Heart right ventricle (tissue), 16 donors: ENCODE measurements at places on chromosomes 12 and 14. TPM values are rescaled to one million over a fixed set of nuclear protein-coding genes. Genes with fewer than 3 reads are reported as not detected.

DNA sequence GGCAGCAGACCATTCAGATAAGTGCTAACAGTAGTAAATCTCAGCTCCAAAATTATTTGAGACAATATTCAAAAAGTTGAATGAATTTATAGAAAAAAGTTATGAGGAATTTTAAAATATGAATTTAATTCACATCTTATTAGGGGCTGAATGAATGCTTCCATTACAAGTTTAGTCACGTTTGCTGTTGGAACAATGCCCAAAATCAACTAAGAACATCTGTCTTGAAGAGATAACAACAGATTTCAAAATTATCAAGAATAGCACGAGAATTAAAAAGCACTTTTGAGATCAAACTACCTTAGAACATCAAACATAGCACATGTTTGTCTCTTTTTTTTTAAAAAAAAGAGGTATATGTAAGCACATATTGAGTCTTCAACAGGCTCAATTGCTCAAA lies 115.4 kb upstream of the PPFIA2 start:
- no peak for DNase-seq

The LRFN5 gene
- total RNA-seq = 1.5 TPM

DNA sequence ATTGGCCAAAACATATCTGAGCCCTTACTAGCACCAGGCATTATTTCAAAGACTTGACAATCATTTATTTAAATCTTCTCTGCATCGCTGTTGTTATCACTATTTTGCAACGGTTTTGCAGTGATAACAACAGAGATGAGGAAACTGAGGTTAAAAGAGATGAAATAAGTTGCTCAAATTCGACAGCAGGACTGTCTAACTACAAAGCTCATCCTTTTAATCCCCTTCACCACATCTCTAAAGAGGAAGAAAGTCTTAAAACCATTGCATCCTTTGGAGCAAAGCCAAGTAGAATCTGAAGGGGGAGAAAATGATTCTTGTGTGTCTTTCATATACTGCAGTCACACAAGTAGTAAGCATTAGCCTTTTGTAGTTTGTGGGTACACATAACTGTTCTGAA lies 14.8 kb upstream of the ETNK1 start:
- no peak for DNase-seq

DNA sequence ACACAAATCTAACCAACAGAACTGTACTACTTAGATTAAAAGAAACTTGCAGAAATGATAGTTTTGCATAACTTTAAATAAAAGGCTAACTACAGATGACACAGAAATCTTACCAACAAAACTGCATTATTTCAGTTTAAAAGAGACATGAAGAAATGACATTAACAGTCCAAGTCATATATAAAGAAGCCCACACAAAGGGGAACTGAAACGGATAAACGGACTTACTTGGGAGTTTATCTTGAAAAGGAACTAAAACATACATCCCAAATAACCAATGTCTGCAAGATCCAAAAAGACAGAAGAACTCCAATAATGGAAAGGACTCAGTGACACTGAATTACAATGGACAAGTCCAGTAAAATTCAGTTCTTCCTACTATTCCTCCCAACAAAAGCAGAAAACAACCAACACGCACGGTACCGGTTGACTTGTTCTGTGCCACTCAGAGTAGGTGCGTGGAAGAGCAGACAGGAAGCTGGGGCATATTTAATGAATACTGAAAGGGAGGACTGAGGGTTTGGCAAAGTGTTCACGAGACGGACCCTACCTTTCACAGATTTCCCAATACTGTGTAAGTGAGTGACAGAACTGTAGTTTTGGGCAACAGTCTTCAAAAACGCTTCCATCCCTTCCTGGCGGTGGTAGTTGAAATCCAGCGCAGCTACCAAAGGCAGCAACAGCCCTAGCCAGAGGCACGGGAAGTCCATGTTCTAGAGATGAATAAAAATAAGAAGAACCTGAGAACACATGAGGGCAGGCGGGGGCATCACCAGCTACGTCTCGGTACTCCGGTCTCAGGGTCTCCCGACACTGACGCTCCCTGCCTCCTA lies 627 bp downstream of the CPM start:
- DNase-seq = no peak

DNA sequence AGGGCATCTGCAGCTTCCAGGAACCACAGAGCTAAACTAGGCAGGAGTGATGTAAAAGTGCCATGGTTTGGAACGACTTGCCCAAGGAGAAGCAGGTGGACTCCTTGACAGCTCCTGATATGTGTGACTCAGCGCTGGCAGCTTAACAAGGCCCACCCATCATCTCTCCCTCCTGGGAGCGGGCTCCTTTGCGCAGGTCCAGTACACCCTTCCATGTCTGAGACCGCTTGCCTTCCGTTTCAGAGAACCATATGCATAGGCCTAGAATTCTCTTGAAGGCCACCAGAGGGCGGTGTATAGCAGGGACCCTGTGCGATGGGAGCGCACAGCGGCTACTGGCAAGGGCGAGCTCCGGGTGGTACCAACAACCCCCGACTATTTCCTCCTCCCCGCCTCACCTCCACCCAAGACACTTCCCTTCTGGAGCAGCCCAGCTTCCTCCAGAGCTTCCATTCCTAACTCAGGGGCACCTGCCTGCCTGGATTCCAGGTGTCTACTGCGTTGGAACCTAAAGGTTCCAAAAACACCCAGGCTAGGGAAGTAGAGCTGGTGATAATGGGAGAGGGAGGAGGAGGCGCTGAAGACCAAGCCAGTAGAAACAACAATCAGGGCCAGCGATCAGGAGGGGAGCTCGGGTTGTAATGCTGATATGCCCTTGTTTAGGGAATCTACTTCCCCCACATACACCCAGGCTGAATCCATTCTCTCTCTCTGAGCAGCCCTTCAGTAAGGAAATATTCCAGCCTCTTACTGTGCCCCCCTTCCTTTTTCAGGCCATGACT lies 6.3 kb downstream of the DHH start:
- peak; percentile 81 for DNase-seq

- no peak for DNase-seq
These were observed 113.8 kb downstream of the BCL11B start for GRCh38 chr14:99158150-99158549.

The LRRC10 gene
- 29.0 TPM for total RNA-seq

- no peak for DNase-seq
These were observed 670 bp upstream of the BEGAIN start for GRCh38 chr14:100587763-100588411.

- no peak for DNase-seq
These were observed 154.3 kb downstream of the CEP83 start for GRCh38 chr12:94305130-94305957.

DNA sequence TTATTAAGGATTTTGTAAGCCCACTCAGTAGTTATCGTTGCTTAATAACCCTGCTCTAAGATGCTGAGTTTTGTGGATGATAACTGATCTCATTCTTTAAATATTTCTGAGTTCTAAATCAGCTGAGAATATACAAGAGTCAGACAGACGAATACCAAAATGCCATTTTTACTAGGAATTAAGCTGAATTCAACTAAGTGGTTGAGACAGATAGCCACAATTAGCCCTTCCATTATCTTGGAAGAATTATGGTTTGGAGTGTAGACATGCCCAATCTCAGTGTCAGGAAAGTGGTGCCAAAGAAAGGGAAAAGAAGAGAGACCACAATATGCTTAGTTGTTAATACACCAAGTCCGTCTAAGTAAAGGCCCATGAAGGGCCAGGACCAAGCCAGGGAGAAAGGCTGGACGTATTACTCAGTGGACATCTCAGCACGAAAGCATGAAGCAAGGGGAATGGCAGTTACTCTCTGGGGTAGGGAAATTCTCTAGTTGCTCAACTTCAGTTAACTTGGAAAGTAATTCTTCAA lies 58.6 kb downstream of the KCNA5 start:
- no peak for DNase-seq

- no peak for DNase-seq
These were observed 1.4 kb downstream of the KRT5 start for GRCh38 chr12:52518574-52519386.

The KRT7 gene
- 1.00 TPM for total RNA-seq

The CPNE6 gene
- not detected for total RNA-seq

The MYF5 gene
- not detected for total RNA-seq

The FOXA1 gene
- total RNA-seq = not detected

DNA sequence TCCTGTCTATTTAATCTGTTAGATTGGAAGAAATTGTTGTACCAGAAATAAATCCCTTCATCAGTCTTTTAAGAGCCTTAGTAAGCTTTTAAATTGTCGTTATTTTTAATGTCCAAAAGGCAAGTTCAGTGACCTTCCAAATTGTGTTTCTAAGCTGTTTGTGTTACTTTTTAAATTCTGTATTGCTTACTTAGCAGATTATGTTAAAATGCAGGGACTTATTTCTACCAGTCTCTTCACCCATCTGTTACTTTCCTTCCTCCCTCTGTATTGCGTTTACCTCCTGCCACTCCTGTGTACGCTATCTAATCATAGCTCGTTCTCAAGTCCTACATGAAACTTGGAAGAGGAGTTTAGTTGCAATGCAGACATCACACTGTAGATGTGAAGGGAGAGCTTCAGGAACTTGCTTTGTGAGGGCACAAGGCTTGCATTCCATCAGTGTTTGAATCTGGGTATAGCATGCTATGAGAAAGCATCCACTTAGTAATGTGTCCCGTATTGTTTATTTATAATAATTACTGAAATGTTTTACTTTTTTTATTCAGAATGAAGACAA lies 406.5 kb upstream of the RGS6 start:
- DNase-seq = no peak

DNA sequence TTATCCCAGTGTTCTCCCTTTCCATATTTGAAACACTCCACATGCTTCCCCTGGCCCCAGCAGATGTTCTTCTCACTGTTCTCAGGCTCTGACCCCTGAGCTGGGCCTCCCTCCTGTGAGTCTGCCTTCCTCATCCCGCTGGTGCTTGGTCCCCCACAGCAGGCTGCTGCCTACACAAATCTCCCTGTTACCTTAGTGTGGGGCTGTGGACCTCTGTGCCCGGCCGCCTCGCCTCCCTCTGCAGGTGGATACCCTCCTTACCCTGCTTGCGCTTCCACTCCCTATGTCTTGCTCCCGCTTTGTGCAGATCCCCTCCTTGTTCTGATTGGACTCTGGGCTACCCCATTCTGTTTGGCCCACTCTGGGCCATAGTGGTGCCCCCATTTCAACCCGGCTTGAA lies 6.9 kb downstream of the DERA start:
- DNase-seq = no peak

- no peak for DNase-seq
These were observed 159.9 kb downstream of the EGLN3 start for GRCh38 chr14:33790996-33791395.

- no peak for DNase-seq
These were observed 30.8 kb downstream of the GYS2 start for GRCh38 chr12:21573733-21574358.
